NCI-H1694 treated with DMSO at 0.1 percent for 48 hours (cell line): ENCODE measurements at places on chromosomes 2 and 18.
A peak's percentile ranks its signal among the peaks of the same experiment; 100 is the strongest.

DNA sequence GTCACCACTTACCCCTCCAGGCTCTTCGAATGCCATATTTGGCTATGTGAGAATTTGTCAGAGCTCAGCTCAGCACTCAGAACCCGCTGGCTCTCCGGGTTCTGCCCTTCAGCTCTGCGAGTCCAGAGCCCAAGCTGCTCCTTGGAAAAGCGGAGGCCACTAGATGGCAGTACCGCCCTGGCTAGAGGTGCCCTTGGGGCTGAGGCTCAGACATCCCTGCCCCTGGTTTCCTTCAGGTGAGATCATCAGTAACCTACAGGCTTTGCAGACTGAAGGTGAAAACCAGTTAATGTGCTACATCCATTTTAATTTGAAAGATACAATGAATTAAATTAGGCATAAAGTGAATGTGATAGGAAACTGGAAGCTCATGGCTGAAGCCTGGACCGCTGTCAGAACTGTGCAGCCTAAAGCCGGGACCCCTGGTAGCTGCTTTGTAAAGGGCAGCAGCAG lies 285.6 kb downstream of the AGAP1 start:
- peak; percentile 41 for DNase-seq

DNA sequence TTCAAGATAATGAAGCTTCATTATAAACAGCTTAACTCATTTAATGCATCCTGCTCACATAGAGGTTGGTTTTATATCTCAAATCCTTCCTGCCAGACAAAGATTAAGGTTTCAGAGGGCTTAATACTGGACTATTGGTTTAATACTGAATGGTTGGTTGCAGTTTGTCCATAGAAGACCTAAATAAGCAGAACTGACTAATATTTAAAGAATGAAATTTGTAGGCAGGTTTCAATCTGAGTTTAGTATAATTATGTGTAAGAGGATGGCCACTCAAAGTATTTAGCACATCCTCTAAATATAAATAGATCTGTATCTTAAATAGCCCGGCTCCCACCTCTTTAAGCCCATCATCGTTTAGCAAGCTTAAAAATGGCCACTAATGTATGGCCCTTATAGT lies 92.5 kb downstream of the EPB41L5 start:
- no peak for DNase-seq

- no peak for DNase-seq
Observed at GRCh38 chr18:48869591-48869990, 81.2 kb downstream of the SMAD7 start.

DNA sequence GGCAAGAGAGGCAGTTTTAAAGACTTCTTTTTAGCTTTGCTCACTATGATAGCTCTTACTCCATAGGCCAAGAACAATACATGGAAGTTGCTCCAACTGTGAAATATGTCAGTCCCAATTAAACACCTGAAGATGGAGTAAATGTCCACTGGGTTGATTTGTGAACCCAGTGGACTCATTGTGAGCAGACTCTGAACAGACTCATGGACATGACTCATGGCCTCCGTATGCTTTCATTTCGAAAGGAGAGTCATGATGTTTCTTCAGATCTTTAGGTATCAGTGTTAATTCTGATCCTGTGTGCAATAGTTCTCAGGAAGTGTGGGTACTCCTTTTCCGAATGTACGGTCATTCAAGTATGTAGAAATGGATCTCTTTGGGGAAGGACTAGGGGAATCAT lies 5.4 kb upstream of the CWC22 start:
- DNase-seq, result no peak

DNA sequence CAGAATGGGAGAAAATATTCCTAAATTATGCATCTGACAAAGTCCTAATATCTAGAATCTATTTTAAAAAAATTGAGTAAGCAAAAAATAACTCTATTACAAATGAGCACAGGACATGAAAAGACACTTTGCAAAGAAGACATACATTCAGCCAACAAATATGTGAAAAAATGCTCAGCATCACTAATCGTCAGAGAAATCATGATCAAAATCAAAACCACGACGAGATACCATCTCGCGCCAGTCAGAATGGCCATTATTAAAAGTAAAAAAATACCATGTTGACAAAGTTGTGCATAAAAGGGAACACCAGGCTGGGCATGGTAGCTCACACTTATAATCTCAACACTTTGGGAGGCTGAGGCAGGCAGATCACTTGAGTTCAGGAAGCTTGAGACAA lies 63.5 kb downstream of the EVA1A start:
- DNase-seq, result no peak

DNA sequence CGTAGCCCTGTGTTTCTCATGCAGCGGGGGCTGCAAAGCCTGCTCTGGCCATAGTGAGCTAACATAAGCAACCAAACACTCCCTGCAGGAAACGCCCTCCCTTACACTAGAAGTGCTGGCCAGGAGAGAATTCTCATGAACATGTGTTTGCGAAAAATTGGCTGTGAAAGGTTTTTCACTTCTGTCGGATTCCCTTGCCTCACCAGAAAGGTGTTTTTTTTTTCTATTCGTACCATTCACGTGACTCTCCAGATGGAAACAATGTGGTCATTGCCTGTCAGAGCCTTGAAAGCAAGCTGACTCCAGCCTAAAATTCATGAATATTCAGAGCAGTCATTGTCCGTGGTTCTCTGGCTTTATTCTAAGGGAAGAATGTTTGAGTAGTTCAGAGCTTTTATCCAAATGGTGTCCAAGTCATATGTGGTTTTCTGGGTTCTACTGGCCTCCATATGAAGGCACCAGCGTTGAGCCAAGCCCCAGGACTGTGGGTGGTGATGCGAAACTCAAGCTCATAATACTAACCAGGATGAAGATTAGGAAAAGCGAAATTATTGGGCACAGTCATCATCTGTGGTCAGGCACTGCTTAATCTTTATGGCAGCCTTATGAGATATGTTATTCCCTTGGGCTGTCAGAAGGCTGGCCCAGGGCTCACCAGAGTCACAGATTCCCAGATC lies 236.4 kb downstream of the ALPK2 start:
- DNase-seq, result no peak

GRCh38 chr2:4908461-4908860 lies 783.7 kb upstream of the SOX11 start:
- peak; percentile 55 for DNase-seq

DNA sequence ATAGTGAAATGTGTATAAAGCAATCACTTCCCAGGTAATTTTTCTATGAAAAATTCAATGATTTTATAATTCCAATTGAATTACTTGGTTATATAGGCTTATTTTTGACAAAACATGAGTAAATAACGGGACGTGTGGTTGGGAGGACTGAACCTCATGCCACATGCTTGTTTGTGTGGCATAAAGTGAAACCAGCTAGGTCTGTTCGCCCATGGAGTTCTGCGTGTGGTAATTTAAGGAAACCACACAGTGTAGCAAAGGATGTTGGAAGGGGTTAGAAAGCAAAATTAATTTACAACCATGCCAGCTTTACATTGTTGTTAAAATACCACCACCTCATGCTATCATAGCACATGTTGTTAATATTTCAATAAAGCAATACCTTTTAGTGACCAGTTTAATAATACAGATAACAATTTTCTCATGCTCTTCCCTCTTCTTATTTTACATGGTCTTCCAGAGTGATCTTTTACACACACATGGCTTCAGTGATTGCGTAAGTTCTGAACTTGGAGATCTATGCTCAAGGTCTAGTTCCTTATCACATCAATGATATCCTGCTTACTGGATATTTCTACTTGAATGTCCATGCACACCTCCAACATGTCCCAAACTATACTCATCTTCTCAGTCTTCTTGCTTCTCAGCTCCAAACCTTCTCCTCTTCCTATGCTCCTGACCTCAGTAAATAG lies 156.4 kb upstream of the ITGA4 start:
- no peak for DNase-seq

DNA sequence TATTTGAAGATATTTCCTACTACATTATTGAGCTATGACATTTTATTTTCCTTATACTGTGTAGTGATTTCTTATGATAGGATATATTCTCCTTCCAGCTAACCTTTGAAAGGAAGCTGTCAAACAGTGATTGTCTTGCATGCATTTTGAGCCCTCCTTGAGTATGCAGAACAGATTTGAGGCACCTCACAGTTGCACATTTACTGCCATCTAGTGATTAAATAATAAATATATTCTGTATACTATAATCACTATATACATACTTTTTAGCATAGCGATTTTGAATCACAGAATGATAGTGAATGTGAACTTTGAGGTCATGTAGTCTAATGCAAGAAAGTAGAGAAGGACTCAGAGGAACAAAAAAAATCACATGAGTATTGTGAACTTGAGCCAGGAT lies 268.4 kb upstream of the CDH19 start:
- peak; percentile 41 for DNase-seq

DNA sequence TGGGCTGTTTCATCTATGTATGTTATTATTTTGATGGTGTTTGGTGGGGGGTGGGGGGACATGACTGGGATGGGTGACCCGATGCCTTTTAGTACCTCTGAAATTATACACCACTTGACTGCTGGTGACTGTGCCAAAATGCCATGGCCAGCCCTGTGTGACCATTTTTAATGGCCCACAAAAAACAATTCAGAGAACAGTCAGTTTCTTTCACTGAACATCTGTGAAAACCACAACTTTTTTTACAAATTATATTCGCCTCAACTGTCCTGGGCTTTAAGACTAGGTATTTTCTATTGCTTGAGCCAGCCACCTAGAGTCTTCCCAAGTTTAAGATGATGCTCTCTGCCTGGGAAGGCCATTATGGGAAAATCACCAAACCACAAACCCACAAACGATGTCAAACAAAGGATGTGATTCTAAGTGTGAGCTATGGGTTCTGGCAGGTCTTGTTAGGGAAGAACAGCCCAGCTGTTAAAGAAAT lies 33.9 kb downstream of the FN1 start:
- no peak for DNase-seq

GRCh38 chr2:76310894-76311633 lies 600.3 kb upstream of the GCFC2 start:
- no peak for DNase-seq

GRCh38 chr18:72544092-72544886 lies at the start of gene CBLN2:
CBLN2 (minus strand) TSS chr18:72544342; CDS start chr18:72542160, 2,182 bp downstream.
- peak; percentile 7 for DNase-seq

GRCh38 chr2:44578471-44579093 lies 216.8 kb downstream of the CAMKMT start:
- no peak for DNase-seq

DNA sequence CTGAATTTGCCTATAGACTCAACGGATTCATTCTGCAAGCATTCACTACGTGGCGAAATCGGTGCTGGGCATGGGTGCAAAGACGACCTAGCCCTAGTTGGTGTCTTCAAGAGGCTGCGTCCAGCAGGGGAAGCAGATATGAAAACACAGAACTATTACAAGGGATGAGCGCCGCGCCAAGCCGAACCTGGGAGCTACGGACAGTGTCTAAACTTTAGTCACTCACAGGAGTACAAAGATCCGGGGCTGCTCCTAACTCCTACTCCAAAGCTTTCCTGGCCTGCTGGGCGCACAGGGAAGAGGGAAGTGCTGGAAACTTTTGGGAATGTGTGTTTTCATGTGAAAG lies 732 bp upstream of the ANXA4 start:
- no peak for DNase-seq

DNA sequence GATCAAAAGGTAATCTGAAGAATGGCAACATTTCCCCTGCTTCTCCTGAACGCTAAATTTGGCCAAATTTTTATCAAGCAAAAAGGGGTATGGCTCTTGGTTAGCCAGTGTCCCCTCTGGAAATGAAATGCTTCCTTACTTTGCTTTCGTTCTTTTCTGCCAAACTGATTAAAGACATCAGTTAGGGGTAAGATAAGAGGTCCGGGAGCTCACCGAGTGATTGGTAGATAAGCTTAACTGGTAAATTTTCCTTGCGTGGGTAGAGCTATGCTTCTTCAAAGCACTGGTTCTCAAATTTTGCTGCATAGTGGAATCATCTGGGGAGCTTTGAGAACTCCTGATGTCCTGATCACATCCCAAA lies 62.7 kb upstream of the MAPRE2 start:
- DNase-seq, result no peak

DNA sequence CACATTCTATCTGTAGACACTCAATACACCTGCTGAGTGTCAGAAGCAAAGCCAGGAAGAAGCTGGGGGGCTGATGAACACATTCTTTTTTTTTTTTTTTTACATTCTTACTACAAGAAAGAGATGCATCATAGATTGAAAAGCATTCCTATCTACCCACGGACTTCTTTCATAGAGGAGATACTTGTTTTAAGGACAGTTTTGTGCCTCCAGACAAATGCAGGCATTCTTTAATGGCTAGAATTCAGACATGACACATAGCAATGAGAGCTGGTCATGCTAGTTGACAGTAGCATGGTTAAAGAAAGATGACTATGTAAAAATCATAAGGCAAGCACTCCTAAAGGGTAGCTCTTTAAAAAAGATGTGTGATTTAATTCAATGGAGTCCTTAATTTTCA lies 110.2 kb downstream of the EPHA4 start:
- no peak for DNase-seq

DNA sequence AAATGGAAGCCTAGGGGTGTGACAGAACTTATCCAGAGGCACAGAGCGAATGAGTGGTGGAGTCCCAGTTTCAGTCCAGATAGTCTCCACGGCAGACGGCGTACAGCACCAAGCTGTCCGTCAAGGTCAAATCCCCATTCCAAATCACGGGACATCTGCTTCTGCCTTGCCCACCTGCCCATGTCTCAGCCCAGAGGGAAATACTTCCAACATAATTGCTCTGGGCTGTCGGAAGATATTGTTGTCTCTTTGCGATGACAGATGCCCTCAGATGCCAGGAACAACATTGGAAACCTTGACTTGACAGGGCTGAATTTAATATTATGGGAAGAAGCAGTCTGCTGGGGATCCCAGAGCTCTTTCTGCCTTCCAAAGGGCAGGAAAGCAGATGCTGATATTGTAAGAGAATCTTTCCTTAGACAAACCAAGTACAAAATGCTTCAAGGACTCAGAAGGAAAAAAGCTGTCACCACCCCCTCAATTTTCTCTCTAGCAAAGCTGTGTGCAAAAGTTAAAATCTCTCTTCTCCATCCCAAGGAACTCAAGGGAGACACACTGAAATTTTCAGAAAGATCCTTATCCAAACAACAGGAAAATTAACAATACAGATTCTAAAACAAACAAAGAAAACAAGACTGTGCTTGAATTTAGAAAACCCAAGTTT lies 364.0 kb downstream of the LRATD1 start:
- no peak for DNase-seq
